ENCODE measurements at places on chromosomes 6 and 20. TPM values are rescaled to one million over a fixed set of nuclear protein-coding genes. Genes with fewer than 3 reads are reported as not detected.

GRCh38 chr6:21873562-21873961, 280.0 kb downstream of the SOX4 start:
- no peak for DNase-seq

OXT gene
- total RNA-seq: not detected

DNA sequence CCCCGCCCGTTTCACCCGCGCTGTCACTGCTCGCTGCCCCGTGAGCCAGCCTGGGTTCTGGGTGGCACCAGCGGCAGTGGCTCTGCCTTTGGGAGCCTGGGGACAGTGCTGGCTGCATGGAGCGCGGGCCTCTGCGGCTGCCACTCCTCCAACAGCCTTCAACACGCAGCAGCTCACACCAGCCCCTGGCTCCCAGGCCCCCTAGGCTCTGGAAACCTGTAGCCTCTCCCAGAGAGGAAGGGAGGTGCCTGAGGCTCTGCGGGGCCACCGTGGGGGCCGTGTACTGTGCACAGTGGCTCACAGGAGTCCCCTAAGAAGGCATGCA, 163.9 kb upstream of the AFDN start:
- no peak for DNase-seq

DNA sequence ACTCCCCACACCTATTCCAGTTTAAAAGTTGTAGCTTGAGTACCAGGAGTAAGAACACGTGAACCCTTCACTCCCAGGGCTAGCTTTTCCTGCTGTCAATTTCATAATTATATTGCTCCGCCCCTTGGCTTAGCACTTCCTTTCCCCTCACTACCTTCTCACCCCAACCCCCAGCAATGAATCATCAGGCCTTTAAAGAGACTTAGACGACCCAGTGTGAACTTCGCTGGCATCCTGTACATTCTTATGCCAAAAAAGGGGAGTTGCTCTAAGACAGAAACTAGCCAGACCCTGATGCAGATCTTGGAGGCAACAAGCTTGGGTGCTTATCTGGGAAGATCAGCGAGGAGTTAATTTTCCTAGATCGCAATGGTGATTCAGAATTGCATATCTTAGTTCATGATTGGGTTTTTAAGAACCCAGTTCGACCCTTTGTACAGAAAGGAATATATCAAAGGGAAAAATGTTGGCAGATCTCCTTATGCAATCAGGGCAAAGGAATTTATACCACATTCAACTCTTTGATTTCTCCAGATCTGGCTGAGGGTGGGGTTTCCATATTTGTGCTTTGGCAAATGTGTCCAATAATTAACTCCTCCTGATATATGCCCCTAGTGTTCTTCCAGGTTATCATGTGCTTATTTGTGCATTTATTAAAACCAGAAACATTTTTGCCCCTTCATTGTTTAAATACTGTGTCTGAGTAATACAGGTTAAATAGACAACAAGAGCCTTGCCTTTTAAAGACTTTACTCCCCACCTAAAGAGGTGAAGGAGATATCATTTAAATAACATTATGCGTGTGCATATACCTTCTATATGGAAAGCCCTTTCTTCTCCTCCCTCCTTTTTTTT, 8.1 kb upstream of the ATXN1 start:
- DNase-seq: peak; percentile 76

DNAH8 gene
- 0.13 TPM for total RNA-seq

GRCh38 chr6:47701363-47701762, 3.0 kb downstream of the ADGRF4 start:
- DNase-seq: no peak

GRCh38 chr6:166824880-166825250, 131.5 kb downstream of the RNASET2 start:
- DNase-seq: no peak

- DNase-seq: no peak
Measured at GRCh38 chr20:38198238-38198861, 33.3 kb upstream of the TGM2 start.

- no peak for DNase-seq
Measured at GRCh38 chr6:20740727-20741126, 206.5 kb downstream of the CDKAL1 start.

- DNase-seq: no peak
Measured at GRCh38 chr6:142833054-142833453, 111.9 kb downstream of the HIVEP2 start.

TDRD6 gene
- total RNA-seq: 0.73 TPM

- no peak for DNase-seq
Measured at GRCh38 chr20:56773749-56774148, 144.6 kb downstream of the TFAP2C start.

HTR1E gene
- not detected for total RNA-seq

GRCh38 chr6:87799651-87800050, 97.6 kb upstream of the AKIRIN2 start:
- DNase-seq: no peak

DNA sequence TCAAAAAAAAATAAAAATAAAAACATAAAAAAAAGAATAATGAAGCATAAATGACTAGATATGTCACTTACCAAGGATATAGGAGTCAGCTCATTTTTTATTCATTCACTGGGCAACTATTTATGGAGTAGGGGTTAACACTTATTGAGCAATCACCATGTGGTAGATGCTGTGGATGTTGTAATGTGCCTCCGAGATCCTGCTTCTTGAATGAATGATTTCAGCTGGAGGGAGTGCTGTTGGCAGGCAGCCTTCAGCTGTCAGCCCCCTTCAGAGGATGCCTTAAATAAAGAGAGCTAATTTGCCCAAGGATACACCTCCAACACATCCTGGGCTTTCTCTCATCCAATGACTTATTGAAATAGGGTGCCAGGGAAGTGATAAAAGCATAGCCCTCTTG, 229.5 kb upstream of the DTNBP1 start:
- DNase-seq: no peak

GRCh38 chr6:20660534-20660933, 126.3 kb downstream of the CDKAL1 start:
- DNase-seq: no peak

WFDC5 gene
- total RNA-seq: 0.78 TPM

FOXP4 gene
- 25.1 TPM for total RNA-seq

DNA sequence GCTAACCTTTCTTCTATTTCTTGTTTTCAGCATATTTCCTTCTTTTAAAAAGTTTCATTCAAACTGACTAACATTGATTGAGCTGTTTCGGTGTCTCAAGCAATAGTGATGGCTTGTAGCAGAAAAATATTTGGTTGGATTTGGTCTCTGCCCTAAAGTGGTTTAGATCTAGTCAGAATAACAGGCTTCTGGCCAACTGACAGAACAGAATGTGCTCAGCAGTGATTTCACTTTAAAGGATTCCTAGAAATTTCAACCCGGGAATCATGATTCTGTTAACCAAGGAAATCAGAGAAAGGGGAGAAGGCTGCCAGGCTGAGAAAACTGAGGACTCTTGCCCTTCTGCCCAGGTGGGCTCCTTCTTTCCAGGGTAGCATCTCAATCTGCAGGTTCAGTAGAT, 16.6 kb upstream of the GSTA1 start:
- no peak for DNase-seq

GRCh38 chr6:109059571-109060021, 35.0 kb downstream of the SESN1 start:
- no peak for DNase-seq

GRCh38 chr6:20034408-20034769, 177.9 kb downstream of the MBOAT1 start:
- no peak for DNase-seq

TGM3 gene
- not detected for total RNA-seq

RCAN2 gene
- 19.8 TPM for total RNA-seq

DNA sequence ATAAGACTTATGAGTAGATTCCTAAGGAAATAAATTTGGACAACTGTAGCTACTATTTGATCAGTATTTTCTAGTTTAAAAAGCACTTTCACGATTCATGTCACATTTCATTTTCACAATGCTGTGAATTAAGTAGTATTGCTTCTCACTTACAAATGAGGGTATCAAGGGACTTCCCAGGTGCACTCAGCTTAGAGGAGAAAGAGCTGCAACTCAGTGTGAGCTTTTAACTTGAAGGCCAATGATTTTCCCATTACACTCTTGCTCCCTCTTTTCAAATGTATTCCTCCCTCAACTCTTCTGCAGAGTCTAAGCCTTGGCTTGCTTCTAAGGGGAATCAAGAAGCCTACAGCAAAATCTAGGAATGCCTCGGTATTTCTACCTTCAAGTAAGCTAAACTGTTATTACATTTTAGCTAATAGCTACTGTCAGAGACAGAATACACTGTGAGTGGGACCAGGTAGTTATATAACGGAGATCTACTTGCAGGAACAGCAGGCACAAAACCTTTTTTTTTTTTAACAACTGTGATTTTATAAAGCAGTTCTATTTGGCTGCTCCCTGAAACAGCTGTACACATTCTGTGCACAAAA, 339.0 kb downstream of the SYNE1 start:
- no peak for DNase-seq

CYP39A1 gene
- total RNA-seq: 3.5 TPM

DNA sequence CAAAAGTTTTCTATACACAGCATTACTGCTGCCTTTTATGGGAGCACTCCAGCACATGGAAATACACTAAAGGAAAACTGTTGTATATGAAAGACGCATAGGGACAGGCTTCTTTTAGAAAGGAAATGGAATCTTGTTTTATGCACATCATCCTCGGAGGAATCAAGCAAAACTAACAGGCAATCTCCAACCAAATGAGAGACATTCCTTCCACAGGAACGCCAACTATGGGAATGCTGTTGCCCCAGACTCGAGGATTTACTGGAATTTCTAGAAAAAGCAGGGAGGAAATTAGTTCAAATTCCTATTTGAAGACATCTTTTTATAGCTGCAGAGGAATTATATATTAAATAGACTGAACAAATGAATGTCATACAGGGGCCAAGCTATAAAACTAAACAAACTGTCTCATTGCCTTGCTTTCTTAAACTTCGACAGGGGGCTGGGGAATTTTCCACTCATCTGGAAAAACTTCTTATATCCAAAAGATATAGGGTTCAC, 52.2 kb downstream of the LYRM4 start:
- no peak for DNase-seq

- DNase-seq: no peak
Measured at GRCh38 chr6:114280239-114280982, 62.4 kb downstream of the HS3ST5 start.

HNF4A gene
- total RNA-seq: not detected

GRCh38 chr6:12578751-12579150, 137.8 kb upstream of the PHACTR1 start:
- DNase-seq: no peak

DNA sequence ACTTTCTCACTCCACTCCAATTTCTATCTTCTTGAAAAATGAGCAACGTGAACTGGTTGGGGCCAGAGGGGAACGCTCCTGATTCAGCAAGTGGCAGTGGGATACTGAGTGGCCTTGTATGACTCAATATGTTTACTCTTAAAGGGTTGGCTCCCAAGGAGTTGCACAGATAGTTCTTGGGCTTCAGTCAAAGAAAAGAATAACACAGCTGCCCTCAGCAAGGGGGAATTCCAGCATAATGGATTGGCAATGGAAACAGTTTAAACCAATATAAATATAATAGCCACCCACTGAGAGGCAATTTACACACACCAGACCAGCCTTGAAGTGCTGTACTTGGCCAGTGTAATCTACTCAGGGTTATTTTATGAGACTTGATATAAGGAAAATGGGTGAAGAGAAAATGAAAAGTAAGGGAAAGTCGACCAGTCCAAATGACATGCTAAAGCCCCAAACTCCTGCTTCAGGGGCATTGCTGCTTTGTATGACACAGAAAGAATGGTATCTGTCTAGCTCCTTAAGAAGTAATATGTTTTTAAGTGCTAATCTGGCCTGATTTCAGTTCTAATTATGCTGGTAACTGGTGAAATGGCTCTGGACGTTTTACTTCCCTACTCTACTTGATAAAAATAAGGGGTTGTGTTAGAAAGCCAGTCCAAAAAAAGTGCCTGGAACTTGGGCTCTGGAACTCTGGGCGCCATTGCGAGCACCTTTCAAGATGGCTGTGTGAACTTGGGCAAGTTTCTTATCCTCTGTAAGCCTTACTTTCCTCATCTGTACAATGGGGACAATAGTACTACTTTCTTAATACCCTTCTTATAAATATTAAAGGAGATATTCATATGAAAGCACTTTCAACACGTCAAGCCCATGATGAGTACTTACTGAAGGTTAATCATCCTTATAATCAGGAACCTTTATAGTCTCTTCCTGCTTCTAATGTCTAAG, 712.9 kb upstream of the MAP3K7 start:
- DNase-seq: no peak

GRCh38 chr6:145244349-145245100, 490.8 kb downstream of the EPM2A start:
- DNase-seq: no peak

DNA sequence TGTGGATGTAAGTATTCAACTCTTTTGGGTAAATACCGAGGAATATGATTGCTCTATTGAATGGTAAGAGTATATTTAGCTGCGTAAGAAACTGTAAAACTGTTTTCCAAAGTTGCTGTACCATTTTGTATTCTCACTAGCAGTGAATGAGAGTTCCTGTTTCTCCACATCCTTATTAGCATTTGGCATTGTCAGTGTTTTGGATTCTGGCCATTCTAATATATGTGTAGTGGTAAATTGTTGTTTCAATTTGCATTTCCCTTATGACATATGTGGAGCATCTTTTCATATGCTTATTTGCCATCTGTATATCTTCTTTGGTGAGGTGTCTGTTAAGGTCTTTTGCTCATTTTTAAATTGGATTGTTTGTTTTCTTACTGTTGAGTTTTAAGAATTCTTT, 29.3 kb upstream of the KAT14 start:
- no peak for DNase-seq

DNA sequence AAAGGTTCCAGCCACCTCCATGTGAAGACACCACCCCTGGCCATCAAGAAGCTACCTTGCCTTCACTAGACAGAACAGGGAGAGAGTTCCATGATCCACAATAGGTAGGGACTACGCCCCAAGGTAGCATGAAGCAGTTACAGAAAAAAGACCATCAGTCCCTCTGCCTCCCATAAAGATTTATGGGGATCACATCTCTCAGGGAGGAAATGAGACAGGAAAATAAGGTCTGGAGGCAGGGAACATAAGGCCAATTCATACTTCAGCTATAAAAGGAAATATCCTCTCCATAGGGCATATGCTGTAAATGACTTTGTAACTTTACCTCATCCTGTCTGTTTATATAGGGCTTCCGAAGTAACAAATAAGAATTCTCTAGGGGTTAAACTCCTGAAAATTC, 129.4 kb downstream of the OR2B2 start:
- no peak for DNase-seq

DNA sequence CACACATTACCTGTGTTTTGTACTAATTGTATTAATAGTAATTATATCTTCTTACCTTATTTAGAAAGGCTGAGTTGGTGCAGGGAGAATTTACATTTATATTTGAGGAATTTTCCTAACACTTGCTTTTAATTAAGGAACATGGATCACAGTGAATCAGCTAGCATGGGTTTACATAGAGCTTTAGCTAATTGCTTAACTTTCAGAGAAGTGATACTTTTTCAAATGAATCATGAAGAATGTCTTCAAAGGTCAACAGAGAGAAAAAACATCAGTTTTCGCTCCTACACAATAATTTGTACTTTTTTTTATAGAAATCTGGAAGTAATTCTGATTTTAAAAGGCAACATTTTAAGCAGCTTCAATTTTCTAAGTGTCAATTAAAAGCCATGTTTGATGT, 195.0 kb upstream of the HEY2 start:
- DNase-seq: no peak

- no peak for DNase-seq
Measured at GRCh38 chr6:144896871-144897270, 611.7 kb downstream of the UTRN start.

- no peak for DNase-seq
Measured at GRCh38 chr6:138847884-138848283, 52.0 kb downstream of the ECT2L start.

HLA-DMB gene
- total RNA-seq: 31.0 TPM

- DNase-seq: no peak
Measured at GRCh38 chr20:25178563-25179438, 16.7 kb upstream of the ENTPD6 start.

CTAGE9 gene
- not detected for total RNA-seq

GGTLC1 gene
- not detected for total RNA-seq

Measured in ureter (tissue), 1 donor.